ENCODE measurements at places on chromosomes 16 and 17.

DNA sequence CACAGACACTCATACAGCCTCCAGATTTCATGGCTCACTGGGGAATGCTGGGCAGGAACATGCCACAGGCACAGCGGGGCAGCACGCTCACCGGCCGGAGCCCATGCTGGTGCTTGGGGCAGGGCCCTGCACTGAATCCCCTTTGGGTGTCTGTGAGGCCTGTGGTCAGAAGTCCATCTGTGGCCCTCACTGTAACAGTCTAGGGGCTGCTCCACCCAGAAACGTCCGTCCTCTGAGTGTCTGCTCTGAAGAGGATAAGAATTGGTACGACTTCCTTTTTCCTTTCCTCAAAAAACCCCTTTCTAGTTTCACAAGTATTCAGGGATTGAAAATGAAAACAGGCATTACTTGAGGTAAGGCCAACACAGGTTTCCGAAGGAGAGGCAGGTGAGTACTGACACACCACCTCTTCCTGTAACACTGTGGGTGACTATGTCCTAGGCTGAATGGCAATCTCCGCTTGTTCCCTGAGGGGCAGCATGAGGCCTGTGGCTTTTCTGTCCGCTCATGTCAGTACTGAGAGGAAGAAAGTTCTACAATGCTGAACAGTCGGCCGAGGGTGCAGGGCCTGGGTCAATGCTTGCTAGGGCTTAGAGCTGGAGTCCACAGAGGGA, 42.5 kb downstream of the TMEM11 start:
- no peak for DNase-seq

DNA sequence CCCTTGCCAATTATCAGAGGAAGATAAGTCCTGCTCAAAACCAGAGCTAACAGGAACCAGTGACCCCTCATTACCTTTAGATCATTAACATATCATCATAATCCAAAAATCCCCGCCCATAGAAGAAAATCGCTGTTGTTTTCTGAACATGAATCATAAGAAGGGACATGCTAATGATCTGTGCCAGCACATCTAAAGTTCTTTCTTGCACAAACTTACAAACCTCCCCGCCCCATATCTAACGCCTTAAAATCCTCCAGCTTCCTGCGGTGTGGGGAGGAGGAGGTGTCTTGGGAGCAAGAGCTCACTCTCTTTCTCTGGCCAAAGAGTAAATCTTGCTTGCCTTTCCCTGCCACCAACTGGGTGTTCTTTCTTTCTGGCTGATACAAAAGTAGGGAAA, 78.3 kb downstream of the IRX3 start:
- no peak for DNase-seq

DNA sequence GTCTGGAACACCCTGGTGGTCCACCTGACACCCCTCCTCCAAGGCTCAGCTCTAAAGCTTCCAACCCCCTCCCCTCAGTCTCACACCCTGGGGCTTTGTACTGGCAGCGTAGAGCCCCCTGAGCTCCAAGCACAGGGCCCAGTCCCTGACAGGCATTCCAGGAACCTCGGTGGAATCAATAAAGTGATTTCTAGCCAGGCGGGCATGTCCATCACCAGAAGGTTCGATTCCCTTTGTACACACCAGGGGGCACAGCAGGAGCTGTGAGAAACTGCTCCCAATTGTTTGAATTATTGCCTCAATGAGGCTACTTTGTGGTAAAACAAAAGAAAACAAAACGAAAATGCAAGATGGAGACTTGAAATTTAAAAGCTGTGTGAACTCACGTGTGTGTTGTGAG, 51.8 kb downstream of the SMPD3 start:
- DNase-seq, result no peak

DNA sequence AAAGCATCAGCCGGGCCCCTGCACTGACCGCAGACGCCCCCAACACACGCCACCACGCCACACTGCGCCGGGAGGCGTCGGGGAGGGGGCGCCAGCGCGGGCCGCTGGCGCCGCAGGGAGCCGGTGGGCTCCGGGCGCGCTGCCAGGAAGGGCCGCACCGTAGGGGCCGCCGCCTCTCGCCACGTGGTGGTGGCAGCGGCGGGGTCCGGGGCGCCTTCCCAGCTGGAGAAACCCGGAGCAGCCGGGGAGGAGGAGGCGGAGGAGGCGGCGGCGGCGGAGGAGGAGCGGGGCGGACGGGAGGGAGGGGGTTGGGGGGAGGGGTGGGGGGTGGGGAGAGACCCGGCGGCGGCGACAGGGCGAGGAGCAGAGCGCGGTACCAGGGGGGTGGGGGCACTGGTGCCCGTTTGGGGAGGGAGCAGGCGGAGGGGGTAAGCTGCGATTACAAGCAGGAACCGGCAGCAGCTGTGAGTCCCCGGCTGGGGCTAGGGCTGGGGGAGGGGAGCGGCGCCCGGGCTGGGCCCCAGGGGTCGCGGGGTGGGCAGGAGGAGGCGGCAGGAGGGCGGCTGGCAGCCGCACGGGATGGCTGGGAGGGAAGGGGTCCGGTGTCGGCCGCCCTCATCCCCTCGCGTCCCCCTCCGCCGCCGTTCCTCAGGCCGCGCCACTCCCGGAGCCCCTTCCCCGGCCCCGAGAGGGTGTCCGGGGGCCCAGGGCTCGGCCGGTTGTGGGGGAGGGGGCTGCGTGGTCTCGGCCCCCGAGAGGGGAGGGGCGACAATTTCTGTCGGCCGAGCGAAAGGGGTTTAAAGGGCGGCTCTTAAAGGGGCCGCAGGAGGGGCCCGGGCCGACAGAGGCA, at the start of gene TBKBP1:
Gene TBKBP1, plus strand, starts transcription at position 431 of the 850 bp plus-strand sequence. CDS start 1,952 bp downstream, outside the sequence.
- no peak for DNase-seq

DNA sequence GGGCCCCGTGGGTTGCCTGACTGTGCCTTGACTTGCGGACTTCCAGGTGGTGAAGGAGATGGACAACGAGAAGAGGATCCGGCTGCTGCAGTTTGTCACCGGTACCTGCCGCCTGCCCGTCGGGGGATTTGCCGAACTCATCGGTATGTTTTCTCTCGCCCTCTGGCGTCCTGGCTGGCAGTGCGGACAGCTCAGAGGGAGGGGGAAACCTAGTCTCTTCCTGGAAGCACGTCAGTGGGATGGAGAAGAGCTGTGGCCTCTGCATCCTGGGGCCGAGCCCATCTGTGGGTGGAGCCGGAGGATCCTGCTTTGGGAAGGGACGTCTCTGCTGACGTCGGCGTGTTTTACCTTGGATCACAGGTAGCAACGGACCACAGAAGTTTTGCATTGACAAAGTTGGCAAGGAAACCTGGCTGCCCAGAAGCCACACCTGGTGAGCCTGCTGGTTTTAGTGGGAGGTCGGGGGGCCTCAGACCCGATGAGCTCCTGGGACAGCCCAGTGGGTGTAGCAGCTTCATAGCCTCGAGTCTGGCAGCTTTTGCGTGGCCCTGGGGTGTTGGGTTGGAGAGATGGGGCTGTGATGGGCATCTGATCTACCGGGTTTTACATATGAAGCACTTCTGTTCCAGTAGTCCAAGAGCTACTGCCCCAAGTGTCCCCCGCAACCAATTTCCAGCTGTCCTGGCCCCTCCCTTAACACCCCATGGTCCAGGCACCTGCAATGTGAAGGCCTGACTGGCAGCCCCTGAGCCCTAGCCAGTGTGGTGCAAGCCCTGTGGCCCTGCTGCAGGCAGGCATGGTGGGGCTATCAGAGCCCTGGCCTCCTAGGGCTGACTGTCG, 11.9 kb upstream of the CLEC18A start:
- no peak for DNase-seq

GRCh38 chr16:55297062-55297909, 26.7 kb upstream of the IRX6 start:
- DNase-seq, result no peak

DNA sequence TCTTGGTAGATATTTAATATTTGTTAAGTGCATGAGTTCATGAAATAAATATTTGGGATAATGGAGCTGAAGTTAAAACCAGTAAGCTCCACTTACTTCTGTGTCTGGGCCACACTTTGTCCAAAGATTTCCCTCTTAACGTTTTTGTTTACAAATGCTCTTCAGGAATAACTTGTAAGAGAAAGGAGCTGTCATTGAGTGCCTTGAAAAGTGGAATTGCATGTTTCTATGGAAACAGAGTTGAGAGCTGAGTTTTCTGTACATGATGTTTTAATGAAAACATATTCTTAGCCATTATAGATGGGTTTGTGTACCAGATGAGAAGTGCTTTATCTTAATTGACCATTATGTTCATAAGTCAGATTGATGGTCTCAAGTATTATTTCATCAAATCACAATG, 1045.4 kb upstream of the EEF2KMT start:
- DNase-seq, result no peak

- DNase-seq, result no peak
Measured at GRCh38 chr16:4696172-4696904, 3.0 kb downstream of the NUDT16L1 start.

DNA sequence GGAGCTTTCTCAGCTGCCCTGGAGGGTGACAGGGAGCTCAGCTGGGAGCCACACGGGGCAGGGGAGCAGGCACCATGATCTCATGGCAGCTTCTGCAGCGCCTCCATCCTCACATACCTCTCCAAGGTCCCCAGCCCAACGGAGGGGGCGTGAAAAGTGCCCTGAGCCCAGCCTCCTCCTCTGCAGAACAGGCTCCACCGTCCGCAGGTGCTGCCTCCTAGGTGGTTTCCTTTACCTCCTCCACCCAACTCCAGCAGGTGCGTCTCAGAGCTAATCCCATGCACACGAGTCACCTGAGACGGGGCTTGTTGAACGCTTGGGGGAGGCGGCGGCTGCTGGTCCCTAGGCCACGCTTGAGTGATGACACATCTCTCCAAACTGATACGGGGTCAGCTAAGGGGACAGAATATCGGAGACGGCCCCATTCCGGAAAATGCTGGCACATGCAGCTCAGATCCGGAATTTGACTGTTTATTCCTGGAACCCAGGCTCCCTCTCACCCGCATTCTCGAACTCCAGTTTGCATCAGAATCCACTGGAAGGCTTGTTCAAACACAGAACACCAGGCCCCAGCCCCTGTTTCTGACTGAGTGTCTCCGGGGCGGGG, 387 bp upstream of the SLC38A8 start:
- no peak for DNase-seq

- DNase-seq, result no peak
Measured at GRCh38 chr16:71848622-71849021, 2.8 kb downstream of the ATXN1L start.

DNA sequence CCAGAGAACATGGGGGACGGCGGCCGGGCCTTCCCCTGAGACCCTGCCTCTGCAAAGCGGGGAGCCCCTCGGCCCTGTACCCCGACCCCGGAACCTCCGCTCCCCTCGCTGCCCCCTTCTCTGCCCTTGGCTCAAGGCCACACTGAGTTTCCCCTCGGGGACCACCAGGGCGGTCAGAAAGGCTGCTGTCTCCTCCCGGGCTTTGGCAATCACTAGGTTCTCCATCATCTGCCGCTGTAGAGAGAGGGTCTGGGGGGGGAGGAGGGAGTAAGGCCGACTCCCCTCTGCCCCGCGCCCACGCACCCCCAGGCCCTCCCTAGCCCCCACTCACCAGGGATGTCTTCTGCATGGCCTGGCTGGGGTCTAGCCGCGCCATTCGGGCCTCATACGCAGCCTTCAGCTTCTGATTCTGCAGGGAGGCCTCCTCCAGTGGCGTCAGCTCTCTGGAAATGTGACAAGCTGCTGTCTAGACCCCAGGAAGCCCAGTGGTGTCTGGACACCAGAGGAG, 8.4 kb downstream of the VPS9D1 start:
- no peak for DNase-seq

DNA sequence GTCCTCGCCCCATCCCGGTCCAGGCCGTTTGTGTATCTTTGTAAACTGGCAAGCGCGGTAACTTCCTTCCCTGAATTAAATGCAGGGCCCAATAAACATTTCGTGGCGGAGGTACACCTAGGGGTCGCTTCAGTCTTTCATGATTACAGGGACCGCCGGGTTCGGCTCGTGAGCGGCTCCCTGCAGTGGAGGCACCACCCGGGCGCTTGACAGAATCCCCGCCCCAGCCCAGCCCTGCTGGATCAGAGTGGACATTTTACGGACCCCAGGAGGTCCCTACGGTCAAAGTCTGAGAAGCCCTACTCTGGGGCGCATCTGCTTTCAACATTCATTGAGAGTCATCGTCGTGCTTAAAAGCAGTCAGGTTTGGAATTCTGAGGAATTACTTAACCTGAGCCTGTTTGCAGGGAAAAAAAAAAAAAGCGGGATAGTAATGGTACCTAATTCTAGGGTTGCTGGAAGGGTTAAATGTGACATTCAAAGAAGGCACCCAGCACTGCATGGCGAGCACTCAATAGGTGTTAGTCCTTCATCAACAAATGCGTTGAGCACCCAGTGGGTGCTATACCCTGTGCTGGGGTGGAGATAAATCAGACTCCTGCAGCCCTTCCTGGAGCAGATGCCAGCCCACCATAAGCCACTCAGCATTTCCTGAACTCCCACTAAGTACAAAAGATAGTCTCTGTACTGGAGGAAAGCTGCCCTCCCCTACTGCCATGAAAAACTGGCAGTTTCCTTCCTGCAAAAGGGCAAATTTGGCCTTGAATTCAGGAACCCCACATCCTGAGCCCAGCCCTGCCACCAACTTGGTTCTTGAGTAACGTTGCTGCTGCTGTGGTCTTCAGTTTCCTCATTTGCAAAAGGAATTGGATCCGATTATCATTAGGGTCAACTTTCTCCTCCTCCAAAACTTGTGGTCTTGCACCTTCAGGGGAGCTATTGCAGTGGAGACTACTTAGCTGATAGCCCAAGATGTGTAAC, 658 bp upstream of the DUSP3 start:
- DNase-seq, result no peak

DNA sequence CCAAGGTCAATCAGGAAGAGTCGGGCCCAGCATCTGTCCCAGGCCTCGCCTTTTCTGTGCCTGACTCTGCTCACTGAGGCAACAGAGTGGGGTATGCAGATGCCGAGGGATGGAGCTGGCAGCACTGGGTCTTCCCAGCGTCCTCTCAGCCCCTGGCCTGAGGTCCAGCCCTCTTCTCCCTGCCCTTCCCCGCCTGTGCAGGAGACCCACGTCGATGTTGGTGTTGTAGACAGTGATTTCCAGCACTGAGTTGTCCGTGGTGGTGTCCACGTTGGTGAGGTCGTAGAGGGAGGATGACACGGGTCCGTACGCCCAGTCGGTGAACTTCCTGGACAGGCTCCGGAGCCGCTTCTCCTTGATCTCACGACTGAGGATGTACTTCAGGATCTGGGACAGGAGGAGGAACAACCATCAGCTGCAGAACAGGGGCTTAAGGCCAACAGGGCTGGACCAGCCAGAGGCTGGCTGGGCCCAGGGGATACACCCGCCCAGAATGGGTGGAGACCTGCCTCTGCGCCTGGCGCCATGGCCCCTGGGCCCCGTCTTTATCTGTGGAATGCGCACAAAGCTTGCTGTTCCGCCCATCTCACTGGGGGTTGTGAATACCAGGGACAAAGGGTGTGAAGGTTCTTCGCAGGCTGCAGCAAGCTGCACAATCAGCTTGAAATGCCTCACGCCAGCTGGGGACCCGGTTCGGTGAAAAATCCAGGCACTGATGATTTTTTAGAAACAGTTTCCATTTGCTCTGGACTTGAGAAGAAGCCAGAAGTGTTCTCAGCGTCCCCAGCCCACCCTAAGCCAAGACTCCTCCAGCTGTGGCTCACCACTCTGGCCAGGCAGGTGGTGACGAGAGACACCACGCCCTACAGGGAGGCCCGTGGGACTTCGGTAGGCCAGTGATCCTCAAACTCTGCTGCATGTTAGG, 27.5 kb downstream of the TRPV3 start:
- DNase-seq, result no peak

DNA sequence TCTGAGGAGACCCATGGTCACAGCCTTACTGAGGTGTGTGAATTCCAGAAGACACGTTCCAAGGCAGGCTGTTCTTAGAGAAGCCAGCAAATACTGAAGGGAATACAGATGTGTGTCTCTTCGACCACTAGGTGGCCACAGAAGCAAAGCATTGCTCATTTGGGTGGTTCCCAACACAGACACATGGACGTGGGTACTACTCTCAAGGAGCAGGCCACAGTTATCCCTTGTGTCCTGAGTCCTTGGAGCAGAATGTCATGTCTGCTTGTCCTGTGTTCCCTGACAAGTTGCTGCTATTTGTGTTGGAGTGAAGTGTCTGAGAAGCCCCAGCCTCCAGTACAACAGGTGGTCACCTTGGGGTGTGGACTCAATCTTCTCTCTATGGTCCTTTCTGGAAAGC, 30.3 kb downstream of the HMOX2 start:
- peak; percentile 58 for DNase-seq
